Spinal cord (tissue), 10 donors: ENCODE measurements at places on chromosomes 16 and 17.

- DNase-seq, result peak; percentile 73
Observed at GRCh38 chr17:77391668-77392375, 251.1 kb downstream of the SEC14L1 start.

GRCh38 chr17:38444151-38444550 is 15.9 kb downstream of the ARHGAP23 start:
- DNase-seq, result no peak

DNA sequence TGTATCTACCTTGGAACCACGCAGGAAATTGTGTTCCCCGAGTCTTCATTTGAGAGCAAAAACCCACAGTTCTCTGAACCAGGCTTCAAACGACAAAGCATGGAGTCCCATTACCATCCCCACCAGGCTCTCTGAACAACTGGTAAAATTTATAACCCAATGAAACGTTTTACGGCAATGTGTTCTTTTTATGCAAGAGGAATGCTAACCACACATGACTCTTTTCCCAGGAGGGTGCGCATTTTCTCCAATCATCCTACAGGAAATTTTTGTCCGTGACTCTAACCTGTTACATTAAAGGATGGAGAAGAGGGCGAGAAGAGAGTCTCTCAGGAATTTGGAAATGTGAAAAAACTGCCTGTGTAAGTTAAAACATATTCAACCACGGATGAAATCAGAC is 17.8 kb downstream of the STX8 start:
- DNase-seq, result no peak

- DNase-seq, result no peak
Observed at GRCh38 chr16:66488505-66488904, 61.4 kb downstream of the BEAN1 start.

DNA sequence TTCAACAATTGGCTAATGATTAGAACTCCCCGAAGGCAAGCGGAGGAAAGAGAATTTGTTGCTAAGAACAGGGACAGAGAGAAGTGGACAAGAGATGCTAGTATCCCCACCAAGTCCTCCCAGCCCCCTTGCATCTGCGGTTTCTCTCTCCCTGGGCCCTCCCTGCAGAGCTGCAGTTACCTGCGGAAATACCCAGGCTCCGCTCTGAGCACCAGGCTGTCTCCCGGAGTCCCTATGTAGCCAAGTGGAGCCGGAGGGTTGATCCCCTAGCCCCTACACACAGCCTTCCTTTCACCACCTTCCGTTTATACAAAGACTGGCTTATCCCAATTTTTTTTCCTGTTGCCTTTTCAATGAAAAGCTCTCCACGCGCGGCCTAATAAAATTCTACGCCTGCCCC is 834.4 kb downstream of the KCNJ2 start:
- DNase-seq, result no peak

- no peak for DNase-seq
Observed at GRCh38 chr16:74729783-74730683, 29.4 kb upstream of the MLKL start.

GRCh38 chr17:30579610-30580315 is 102.6 kb downstream of the GOSR1 start:
- DNase-seq, result no peak

- no peak for DNase-seq
Observed at GRCh38 chr16:10638101-10638500, 56.6 kb downstream of the TEKT5 start.

DNA sequence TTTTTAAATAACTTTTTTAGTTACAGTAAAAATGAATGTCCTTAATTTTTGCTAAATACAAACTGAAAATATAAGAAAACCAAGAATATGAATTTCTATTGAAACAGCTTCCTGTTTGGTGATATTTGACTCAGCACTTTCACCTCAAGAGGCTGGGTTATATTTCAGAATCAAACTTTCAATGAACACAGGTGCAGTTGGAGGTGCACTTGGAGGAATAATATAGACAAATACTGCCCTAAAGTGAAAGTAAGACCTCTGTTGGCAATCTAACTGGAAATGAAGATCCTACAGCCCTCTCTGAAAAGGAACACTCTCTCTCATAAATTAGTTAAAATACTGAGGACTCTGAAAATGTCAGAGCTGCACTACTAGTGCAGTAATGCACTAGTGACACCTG is 106.2 kb downstream of the BRIP1 start:
- no peak for DNase-seq
